ENCODE measurements at places on chromosomes 2 and 18. TPM values are rescaled to one million over a fixed set of nuclear protein-coding genes. Genes with fewer than 3 reads are reported as not detected.

GRCh38 chr2:37816036-37816435 lies 109.1 kb upstream of the RMDN2 start:
- no peaks in the 10 kb centered on the region for H3K27me3 ChIP-seq
- no peaks in the 10 kb centered on the region for H3K4me1 ChIP-seq
- H3K36me3 ChIP-seq = no peaks in the 10 kb centered on the region
- no peak overlapping the region for H3K27ac ChIP-seq
- no peak overlapping the region for H3K4me3 ChIP-seq
- DNase-seq = no peak

DNA sequence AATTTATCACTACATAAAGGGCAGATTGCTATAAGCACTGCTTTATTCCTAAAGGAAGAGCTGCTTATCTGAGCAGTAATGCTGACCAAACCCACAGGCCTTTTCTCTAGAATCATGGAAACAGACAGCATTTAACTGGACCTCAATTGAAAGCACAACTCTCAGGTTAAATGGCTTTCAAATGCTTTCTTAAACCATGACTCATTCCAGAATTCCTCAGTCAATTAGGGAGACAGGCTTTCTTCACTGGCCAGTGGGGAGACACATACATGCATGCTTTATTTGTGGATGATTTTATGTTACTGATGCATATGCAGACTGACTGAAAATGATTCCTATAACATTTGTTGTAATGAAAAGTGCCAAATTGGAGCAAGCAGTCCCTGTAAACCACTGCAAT lies 114.6 kb downstream of the ACVR1 start:
- H3K27ac ChIP-seq = no peak overlapping the region
- H3K36me3 ChIP-seq = peaks cover 48% of the 10 kb centered on the region
- no peak for DNase-seq
- H3K4me1 ChIP-seq = no peaks in the 10 kb centered on the region

DNA sequence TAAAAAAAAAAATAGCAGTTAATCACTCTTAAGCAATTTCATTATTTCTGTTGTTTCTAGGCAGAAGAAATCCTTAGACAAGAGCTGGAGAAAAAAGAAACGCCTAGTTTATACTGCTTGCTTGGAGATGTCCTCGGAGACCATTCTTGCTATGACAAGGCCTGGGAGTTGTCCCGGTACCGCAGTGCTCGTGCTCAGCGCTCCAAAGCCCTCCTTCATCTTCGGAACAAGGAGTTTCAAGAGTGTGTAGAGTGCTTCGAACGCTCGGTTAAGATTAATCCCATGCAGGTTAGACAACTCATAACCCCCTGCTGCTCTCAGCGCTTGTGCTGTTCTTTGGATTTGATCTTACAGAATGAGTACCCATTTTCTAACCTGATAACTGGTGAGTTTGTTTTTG lies 130.4 kb downstream of the TTC27 start:
- no peak overlapping the region for H3K27ac ChIP-seq
- peaks cover 26% of the 10 kb centered on the region for H3K36me3 ChIP-seq
- peaks cover 13% of the 10 kb centered on the region for H3K4me1 ChIP-seq
- no peak overlapping the region for H3K4me3 ChIP-seq
- H3K27me3 ChIP-seq = no peaks in the 10 kb centered on the region
- DNase-seq = no peak

- no peaks in the 10 kb centered on the region for H3K4me1 ChIP-seq
- H3K27ac ChIP-seq = no peak overlapping the region
- DNase-seq = no peak
These were observed 38.9 kb downstream of the RHOB start for GRCh38 chr2:20485612-20486388.

DNA sequence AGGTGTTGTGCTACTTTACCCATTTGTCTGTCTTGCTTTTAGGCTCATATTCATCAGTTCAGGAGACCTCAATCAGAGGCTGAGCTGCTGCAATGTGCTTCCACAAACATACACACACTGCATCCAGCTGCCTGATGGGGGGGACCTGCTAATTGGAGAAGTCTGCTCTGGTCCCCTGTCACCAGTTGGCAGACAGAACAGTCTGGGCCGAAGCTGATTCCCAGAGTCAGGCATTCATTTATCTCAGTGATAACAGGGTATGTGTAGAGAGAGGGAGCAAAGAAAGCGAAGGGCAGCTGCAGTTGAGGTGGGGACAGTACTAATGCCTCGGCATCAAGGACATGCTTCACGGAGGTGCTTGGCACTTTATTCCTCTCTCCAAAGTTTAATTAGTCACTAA lies 584.3 kb upstream of the PIK3C3 start:
- no peak overlapping the region for H3K27ac ChIP-seq
- no peaks in the 10 kb centered on the region for H3K4me1 ChIP-seq
- DNase-seq = no peak
- no peaks in the 10 kb centered on the region for H3K36me3 ChIP-seq
- H3K4me3 ChIP-seq = no peak overlapping the region

- H3K4me3 ChIP-seq = no peak overlapping the region
- no peak for DNase-seq
- H3K27me3 ChIP-seq = no peaks in the 10 kb centered on the region
- H3K27ac ChIP-seq = no peak overlapping the region
These were observed 32.3 kb downstream of the GPC1 start for GRCh38 chr2:240467659-240468302.

- no peak for DNase-seq
- H3K4me1 ChIP-seq = no peaks in the 10 kb centered on the region
- H3K36me3 ChIP-seq = no peaks in the 10 kb centered on the region
- no peak overlapping the region for H3K27ac ChIP-seq
These were observed 713.5 kb downstream of the LRP1B start for GRCh38 chr2:141417246-141417797.

GRCh38 chr2:38467768-38468455 lies 90.8 kb upstream of the ATL2 start:
- H3K4me3 ChIP-seq = no peak overlapping the region
- H3K36me3 ChIP-seq = no peaks in the 10 kb centered on the region
- H3K27me3 ChIP-seq = peaks cover 7% of the 10 kb centered on the region
- no peak for DNase-seq
- H3K4me1 ChIP-seq = peaks cover 2% of the 10 kb centered on the region

DNA sequence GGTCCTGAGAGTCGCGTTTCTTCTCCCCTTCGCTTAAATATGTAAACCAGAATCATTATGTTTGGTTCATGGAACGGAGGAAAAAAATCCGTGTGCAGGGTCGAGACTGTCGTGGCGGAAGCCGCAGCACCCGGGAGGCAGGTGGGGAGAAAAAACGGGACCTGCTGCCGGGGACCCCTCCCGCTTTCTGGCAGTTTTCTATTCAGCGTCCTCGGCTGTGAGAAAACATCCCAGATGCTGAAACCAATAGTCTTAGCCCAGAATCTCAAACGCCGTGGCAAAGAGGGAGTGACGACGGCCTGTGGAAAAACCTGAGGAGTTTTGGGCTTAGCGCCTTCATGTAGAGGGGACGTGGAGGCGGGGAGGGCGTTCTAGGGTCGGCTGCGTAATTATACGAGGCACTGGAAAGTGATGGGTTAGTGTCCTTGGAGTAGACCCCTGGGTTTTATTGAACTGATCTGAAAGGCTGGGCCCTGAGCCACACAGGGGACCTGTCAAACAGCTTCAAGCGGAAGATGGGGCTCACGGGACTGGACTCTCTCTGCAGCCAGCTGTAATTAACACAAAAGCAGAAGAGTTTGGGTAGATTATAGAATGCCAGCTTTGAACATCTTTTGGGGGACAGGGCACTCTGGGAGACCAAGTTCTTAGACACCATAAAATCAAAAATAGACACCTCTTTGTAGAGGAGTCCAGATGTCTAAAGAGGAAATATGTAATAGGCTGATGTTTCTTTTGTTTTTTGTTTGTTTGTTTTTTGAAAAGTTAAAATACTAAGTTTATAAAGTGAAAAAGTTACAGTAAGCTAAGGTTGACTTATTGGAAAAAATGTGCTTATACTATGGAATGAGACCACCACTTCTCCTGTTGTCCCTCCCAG lies 834 bp upstream of the BUB1 start:
- peaks cover 25% of the 10 kb centered on the region for H3K4me1 ChIP-seq
- DNase-seq = peak; percentile 35
- H3K27me3 ChIP-seq = peaks cover 5% of the 10 kb centered on the region
- H3K27ac ChIP-seq = peak overlapping the region; percentile 95

GRCh38 chr18:335733-336132 lies 67.9 kb upstream of the THOC1 start:
- no peaks in the 10 kb centered on the region for H3K36me3 ChIP-seq
- no peaks in the 10 kb centered on the region for H3K4me1 ChIP-seq
- H3K27me3 ChIP-seq = peaks cover 4% of the 10 kb centered on the region

- H3K4me3 ChIP-seq = no peak overlapping the region
- no peak overlapping the region for H3K27ac ChIP-seq
These were observed 20.8 kb upstream of the CEP68 start for GRCh38 chr2:65035351-65035943.

GRCh38 chr2:235970204-235971040 lies 197.8 kb downstream of the GBX2 start:
- H3K36me3 ChIP-seq = no peaks in the 10 kb centered on the region
- no peak for DNase-seq
- no peaks in the 10 kb centered on the region for H3K4me1 ChIP-seq
- H3K27me3 ChIP-seq = no peaks in the 10 kb centered on the region

DNA sequence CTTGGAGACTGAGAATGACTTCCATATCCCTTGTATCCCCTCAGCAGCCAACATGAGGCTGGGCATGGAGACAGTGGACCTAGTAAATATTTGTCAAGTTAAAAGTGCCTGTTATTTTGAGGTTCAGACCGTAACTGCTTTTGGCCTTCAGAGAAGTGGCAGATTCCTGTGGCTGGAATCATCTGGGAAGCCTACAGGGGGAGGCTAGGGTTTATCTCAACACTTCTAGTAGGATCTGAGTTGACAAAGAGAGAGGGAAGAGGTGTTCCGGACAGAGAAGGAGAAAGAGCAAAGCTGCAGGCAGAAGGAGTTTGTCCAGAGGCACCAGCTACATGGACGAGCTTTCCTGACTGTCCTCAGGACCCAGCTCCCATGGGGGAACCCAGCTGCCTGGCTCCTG lies 27.0 kb downstream of the SLC14A2 start:
- no peak overlapping the region for H3K4me3 ChIP-seq
- DNase-seq = no peak
- H3K36me3 ChIP-seq = no peaks in the 10 kb centered on the region
- no peaks in the 10 kb centered on the region for H3K27me3 ChIP-seq

DNA sequence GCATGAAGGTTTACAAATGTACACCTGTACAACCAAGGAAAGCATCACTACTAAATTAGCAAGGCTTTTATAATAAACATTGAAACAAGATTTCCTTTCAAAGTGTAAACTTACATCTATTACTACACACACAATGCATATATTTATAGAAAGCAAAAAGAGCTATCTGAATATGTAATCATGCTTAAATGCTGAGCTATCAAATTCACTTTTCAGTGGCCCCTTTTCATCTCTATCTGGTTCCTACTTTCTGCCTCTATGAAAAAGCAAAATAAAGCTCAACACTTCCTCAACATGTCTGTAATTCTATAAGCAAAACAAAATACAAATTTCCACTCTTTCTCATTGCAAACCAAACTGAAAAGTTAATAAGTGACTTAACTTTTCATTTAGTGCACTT lies 25.5 kb upstream of the SDC1 start:
- DNase-seq = no peak
- H3K4me3 ChIP-seq = no peak overlapping the region
- H3K4me1 ChIP-seq = no peaks in the 10 kb centered on the region
- peaks cover 68% of the 10 kb centered on the region for H3K36me3 ChIP-seq

DNA sequence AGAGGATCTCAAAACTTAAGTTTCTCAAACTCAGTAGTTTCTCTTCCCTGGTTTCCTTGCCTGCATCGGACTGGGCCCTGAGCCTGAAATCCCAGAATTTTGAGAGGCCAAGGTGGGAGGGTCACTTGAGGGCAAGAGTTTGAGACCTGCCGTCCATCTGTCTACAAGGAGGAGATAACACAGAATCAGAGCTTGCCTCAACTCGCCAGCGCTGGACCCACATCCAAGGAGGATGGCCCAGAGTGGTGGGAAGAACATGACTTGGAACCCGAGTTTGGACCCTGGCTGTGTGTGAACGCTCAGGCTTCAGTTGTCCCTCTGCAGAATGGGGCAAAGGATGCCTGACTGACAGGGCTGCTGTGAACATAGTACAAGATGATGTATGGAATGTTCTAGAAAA lies 80.1 kb downstream of the MCFD2 start:
- no peak for DNase-seq
- no peak overlapping the region for H3K4me3 ChIP-seq
- no peak overlapping the region for H3K27ac ChIP-seq
- peaks cover 1% of the 10 kb centered on the region for H3K27me3 ChIP-seq
- no peaks in the 10 kb centered on the region for H3K4me1 ChIP-seq

- no peaks in the 10 kb centered on the region for H3K4me1 ChIP-seq
- H3K27me3 ChIP-seq = peaks cover 7% of the 10 kb centered on the region
- no peaks in the 10 kb centered on the region for H3K36me3 ChIP-seq
- H3K4me3 ChIP-seq = no peak overlapping the region
- DNase-seq = no peak
- H3K27ac ChIP-seq = no peak overlapping the region
These were observed 106.7 kb downstream of the GBX2 start for GRCh38 chr2:236061497-236061896.

- H3K4me1 ChIP-seq = no peaks in the 10 kb centered on the region
- DNase-seq = no peak
- no peaks in the 10 kb centered on the region for H3K36me3 ChIP-seq
- H3K27me3 ChIP-seq = peaks cover 2% of the 10 kb centered on the region
- no peak overlapping the region for H3K4me3 ChIP-seq
- no peak overlapping the region for H3K27ac ChIP-seq
These were observed 400.7 kb upstream of the TNP1 start for GRCh38 chr2:217260441-217261115.

GRCh38 chr2:236538242-236538641 lies 31.4 kb upstream of the ACKR3 start:
- no peaks in the 10 kb centered on the region for H3K27me3 ChIP-seq
- peak; percentile 62 for DNase-seq
- H3K4me1 ChIP-seq = peaks cover 61% of the 10 kb centered on the region
- H3K4me3 ChIP-seq = peak overlapping the region; percentile 96

- no peaks in the 10 kb centered on the region for H3K36me3 ChIP-seq
- H3K4me1 ChIP-seq = no peaks in the 10 kb centered on the region
- peaks cover 9% of the 10 kb centered on the region for H3K27me3 ChIP-seq
- DNase-seq = no peak
- no peak overlapping the region for H3K4me3 ChIP-seq
These were observed 446.7 kb downstream of the SETBP1 start for GRCh38 chr18:45127405-45127804.

GRCh38 chr2:221874444-221874843 lies 302.3 kb upstream of the EPHA4 start:
- H3K4me1 ChIP-seq = no peaks in the 10 kb centered on the region
- no peak overlapping the region for H3K4me3 ChIP-seq

DNA sequence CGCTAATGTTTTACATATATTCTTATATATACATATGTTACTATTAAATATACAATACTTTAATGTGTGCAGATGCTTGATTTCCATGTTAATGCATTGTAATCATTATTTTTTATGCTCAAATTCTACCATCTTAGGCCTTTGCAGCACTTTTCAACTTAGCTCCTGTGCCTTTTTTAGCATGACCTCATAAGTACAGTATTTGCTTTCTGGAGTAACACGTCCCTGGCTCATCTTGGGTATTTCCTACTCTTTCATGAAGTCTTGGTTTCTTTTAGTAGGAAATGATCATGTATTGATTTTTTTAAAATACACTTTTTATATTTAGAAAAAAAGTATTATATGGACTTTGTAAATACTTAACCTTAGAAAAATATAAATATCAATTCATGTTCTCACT lies 36.5 kb downstream of the CAB39 start:
- H3K4me1 ChIP-seq = peaks cover 65% of the 10 kb centered on the region
- peaks cover 59% of the 10 kb centered on the region for H3K36me3 ChIP-seq
- H3K27ac ChIP-seq = no peak overlapping the region
- no peaks in the 10 kb centered on the region for H3K27me3 ChIP-seq
- DNase-seq = no peak

TMEM178A gene
- 0.23 TPM for total RNA-seq

SERTAD2 gene
- total RNA-seq = 31.2 TPM

SCYGR7 gene
- total RNA-seq = not detected

ACADL gene
- total RNA-seq = not detected

REG3G gene
- total RNA-seq = not detected

EML6 gene
- 1.2 TPM for total RNA-seq

IL1RL1 gene
- total RNA-seq = 0.09 TPM

OR6B3 gene
- not detected for total RNA-seq

WDR35 gene
- total RNA-seq = 5.6 TPM
